ENCODE measurements at places on chromosomes 6 and 20. TPM values are rescaled to one million over a fixed set of nuclear protein-coding genes. Genes with fewer than 3 reads are reported as not detected.

DNA sequence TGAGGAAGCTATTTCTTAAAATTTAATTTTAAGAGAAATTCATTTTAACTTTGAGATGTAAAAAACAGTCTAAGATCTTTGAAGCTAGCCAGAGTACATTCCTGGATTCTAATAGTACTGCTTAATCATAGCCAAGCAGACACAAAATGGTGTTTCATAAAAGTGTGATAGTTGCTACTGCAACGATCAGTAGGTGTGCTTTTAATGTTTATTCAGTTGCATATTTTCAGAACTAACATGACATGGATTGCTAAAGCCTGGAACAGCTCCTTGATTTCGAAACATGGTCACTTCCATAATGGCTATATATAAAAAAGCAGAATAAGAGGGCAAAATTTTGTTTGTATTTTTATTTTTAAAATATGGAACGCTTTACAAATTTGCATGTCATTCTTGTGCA lies 35.5 kb downstream of the SESN1 start:
- H3K4me3 ChIP-seq: no peak overlapping the region
- H3K4me1 ChIP-seq: peaks cover 8% of the 10 kb centered on the region
- H3K27me3 ChIP-seq: no peaks in the 10 kb centered on the region
- H3K36me3 ChIP-seq: no peaks in the 10 kb centered on the region

DNA sequence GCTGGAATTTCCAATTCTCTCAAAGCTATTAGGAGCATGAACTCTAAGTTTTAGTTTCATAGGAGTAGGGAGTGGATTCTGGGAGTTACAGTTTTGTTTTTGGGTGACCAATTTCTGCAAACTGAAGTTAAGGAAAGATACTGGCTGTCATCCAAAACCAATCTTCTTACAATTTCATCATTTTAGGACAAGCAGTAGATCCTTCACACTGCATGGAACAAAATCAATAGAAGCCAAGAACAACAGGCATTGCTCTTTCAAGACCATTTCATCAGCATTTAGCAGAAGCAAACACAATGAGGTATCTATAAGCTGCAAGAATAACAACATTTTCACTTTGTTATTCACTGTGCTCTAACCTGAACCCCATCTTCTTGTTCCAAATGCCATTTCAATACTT lies 173.0 kb downstream of the GMDS start:
- H3K27me3 ChIP-seq: no peaks in the 10 kb centered on the region
- DNase-seq: no peak
- H3K4me1 ChIP-seq: no peaks in the 10 kb centered on the region
- no peaks in the 10 kb centered on the region for H3K36me3 ChIP-seq

GRCh38 chr20:53657279-53657678 lies 63.6 kb upstream of the ZNF217 start:
- DNase-seq: no peak
- peaks cover 8% of the 10 kb centered on the region for H3K4me1 ChIP-seq
- H3K4me3 ChIP-seq: no peak overlapping the region

The THEMIS gene
- 0.45 TPM for polyA plus RNA-seq

DNA sequence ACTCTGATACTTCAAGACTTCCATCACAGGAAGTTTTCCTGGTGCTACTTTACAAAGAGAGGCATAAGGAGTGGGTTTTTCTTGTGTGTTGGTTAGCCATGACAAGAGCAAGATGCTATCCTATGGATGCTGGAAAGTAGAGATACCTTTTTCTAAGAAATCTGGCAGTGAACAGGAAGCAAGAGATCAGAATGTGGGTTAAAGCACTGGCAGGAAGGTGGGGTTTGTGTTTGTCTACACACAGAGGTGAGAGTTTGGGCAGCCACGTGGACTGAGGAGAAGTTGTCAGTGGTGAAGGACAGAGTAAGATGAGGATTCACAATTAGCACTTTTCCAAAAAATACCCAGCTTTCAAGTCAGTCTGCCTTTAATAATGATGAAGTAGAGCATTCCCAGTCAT lies 17.9 kb downstream of the SLC2A12 start:
- H3K4me1 ChIP-seq: no peaks in the 10 kb centered on the region
- H3K27me3 ChIP-seq: no peaks in the 10 kb centered on the region
- H3K4me3 ChIP-seq: no peak overlapping the region
- H3K27ac ChIP-seq: no peak overlapping the region
- H3K36me3 ChIP-seq: no peaks in the 10 kb centered on the region
- DNase-seq: no peak

All from small intestine (tissue), 16 donors.